ENCODE measurements at places on chromosomes 5 and 9.

- DNase-seq, result no peak
These were observed 474.1 kb downstream of the BNC2 start for GRCh38 chr9:16396389-16396788.

DNA sequence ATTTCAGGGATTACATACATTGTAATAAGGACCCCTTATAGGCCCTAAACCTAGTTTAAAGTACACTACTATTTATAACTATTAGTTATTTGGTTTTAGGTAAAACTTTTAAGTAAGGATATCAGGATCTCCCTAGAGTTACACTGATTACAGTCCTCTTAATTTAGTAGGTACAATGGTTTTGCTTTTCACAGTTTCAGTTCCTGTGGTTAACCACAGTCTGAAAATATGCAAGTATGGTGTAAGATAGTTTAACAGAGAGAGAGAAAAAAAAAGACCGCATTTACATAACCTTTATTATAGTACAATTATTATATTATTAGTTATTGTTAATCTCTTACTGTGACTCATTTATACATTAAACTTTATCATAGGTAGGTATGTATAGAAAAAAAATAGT is 725.3 kb upstream of the PTPRD start:
- peak; percentile 53 for DNase-seq

DNA sequence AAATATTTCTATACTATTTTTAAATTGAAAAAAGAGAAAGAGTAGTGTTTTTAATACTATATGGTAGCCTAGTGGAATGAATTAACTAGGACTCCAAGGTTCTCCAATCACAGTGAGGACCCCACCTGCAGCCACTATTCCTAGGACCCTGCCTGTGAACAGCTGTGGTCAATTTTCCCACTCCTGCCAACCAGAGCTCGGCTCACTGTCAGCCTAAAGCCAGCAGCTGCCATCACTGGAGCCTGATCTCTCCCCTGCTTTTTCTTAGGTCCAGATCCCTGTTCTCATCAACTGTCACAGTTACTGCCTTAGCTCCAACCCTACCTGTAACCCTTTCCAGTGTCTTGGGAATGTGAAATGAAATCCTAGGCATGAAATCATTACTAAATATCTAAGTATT is 25.3 kb downstream of the ARSB start:
- DNase-seq, result no peak

DNA sequence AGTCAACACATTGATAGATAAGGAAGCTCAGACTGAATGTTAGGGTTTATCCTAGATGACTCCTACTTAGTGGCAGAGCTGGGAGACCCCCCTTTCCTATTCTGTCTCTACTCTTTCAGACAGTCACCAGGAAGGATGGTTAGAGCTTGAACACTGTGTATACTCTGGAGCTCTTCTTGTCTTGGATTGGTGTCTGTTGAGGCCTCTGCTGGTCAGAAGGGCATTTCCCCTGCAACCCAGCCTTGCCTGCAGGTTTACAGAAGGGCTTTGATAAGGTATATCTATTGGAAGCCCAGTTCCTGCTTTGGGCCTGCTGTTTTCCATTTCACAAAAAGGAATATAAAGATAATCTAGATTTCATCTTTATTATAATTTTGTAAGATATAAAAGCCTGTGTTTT is 71.8 kb downstream of the KDM4C start:
- DNase-seq, result no peak

DNA sequence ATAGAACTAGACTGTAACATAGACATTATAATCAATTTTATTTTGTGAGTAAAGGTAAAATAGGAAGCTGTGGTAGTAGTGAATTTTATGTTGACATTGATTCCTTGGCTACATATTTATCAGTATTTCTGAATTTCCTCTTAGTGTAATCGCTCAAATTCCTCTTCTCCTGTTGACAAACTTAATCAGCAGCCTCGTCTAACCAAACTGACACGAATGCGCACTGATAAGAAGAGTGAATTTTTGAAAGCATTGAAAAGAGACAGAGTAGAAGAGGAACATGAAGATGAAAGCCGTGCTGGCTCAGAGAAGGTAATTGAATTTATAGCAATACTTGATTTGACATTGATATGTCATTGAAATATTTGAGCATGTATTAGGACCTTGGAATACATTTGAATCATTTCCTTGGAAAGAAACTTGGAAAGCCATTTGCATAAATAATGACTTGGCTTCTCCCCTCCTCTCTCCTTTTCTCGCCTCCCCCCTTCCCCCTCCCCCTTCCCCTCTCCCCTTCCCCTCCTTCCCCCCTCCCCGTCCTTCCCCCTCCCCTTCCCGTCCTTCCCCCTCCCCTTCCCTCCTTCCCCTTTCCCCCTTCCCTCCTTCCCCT is 75.5 kb downstream of the GPBP1 start:
- DNase-seq, result peak; percentile 47

GRCh38 chr5:146447734-146448380 is 724 bp downstream of the TCERG1 start:
- peak; percentile 86 for DNase-seq

- DNase-seq, result no peak
These were observed 597 bp upstream of the CENPH start for GRCh38 chr5:69188811-69189161.

DNA sequence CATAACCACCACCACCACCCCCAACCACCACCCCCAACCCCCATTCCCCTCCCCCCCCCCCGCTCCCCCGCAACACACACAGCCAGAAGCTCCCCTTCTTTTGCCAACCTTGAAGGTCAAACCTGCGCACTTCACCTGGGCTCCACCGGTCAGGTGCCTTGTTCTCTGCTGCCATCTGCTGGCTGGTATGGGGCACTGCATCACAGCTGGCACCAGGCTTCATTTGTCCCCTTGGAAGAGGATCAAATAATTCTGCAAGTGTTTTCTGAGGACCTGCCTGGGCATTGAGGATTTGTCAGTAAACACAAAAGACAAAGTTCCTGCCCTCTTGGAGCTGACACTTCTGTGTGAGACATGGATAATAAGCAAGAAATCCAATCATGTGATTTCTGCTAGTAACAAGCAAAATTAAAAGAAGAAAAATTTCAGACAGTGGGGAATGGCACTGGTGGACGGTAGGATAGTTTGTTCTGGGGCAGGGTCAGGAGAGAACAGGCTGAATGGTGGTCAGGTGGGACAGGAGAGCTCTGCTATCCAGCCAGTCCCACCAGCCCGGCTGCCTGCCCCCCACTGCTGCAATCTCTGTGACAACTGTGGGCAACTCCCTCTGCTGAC is 55.6 kb upstream of the LMX1B start:
- DNase-seq, result peak; percentile 72

DNA sequence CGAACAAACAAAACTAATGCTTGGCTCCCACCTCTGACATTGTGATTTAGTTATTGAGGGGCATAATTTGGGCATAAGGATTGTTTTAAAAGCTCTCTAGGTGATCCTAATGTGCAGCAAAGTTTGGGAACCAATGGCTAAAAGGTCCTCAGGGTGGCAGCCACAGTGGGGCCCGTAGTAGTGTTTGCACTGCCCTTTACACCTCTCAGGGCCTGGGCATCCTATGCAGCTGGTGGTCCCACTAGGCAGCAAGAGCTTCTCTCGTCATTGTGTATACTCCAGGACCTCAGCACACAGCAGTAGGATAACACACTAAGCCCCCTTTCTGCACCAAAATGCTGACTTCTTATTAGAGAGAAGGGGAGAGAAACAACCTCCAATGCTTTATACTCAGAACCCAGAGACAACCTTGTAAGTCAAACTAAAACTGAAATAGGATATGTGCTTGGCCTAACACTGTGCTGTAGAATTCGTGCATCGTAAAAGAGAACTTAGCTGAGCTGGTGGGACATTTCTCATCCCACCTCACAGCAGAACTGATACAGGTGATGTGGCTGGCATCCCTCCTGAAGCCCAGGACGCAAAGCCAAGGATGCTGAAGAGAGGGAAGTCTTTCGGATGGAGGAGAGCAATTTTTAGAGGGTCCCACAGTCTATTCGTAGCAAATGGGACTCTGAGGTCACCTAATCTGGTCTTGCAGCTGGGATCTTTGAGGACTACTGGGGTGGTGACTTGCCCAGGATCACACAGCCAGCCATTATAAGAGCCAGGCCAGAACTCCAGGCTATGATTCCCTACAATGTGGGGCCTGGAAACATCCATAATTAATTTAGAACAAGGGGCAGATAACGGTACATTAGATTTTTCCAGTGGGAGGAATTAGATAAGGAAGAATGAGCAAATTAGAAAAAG is 1.2 kb downstream of the GLRX start:
- DNase-seq, result no peak

DNA sequence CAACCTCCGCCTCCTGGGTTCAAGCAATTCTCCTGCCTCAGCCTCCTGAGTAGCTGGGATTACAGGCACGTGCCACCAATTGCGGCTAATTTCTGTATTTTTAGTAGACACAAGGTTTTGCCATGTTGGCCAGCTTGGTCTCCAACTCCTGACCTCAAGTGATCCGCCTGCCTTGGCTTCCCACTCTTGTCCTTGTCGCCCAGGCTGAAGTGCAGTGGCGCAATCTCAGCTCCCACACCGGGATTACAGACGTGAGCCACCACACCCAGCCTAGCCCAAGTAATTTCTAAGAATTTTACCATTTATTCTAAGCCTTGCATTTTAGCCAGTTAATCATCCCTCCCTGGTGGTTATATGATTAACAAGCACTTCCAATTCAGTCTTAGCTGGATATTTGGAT is 11.0 kb downstream of the NAIP start:
- DNase-seq, result no peak

DNA sequence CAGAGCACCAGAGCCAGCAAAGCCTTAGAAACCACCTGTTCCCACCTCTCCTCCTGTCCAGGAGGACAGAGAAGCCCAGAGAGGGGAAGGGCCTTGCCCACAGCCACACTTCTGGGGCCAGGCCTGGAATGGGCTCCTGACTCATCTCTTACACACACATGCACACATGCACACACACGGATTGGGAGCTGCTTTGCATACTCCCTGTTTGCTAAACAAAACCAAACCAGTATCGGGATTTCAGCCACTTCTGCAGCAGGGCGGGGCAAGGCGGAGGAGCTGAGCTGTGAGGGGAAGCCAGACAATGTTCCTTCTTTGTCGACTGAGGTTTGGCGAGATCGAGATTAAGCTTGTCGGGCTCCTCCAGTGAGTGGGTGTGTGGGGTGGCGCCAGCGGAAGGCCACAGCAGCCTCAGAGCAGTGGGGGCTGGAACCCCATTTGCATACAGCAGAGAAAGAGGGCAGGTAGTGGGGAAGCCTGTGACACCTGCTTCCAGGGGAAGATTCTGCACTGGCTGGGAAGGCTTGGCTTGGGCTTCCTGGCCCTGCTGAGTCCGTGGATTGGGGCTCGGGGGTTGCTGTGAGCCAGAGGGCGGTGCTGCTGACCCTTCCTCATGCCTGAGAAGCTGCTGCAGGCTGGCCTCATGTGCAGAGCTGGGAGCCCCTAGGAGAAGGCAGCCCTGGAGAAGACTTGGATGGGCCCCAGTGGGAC is 16.1 kb downstream of the GFI1B start:
- peak; percentile 74 for DNase-seq

- DNase-seq, result no peak
These were observed 159.0 kb downstream of the PJA2 start for GRCh38 chr5:109250533-109251329.

GRCh38 chr9:95373069-95373681 is 55.7 kb upstream of the FANCC start:
- DNase-seq, result no peak

GRCh38 chr9:89376741-89377351 is 58.5 kb downstream of the SECISBP2 start:
- DNase-seq, result no peak

GRCh38 chr5:10987925-10988504 is 227.0 kb upstream of the DAP start:
- DNase-seq, result peak; percentile 70

DNA sequence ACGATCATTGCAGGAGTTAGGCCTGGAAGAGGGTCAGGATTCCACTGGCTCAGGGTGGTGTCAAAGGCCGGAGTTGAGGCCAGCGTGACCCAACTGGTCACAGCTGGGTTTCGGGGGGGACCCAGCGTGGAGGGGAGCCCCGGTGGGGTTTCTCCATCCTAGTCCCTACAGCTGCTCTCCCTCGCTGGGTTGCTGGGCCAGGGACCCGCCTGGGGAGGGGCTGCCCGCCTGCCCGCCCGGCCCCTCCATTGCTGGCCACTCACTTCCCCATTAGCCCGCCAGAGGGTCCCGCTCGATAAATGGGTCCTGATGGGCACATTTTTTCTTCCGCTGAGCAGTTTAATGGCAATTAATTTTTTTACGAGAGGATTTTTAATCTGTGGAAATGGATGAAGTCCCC is 8.8 kb downstream of the CCDC187 start:
- DNase-seq, result no peak

GRCh38 chr5:59401637-59402036 is 491.9 kb downstream of the PDE4D start:
- no peak for DNase-seq

- DNase-seq, result peak; percentile 76
These were observed 20.4 kb upstream of the DELE1 start for GRCh38 chr5:141903261-141903660.

DNA sequence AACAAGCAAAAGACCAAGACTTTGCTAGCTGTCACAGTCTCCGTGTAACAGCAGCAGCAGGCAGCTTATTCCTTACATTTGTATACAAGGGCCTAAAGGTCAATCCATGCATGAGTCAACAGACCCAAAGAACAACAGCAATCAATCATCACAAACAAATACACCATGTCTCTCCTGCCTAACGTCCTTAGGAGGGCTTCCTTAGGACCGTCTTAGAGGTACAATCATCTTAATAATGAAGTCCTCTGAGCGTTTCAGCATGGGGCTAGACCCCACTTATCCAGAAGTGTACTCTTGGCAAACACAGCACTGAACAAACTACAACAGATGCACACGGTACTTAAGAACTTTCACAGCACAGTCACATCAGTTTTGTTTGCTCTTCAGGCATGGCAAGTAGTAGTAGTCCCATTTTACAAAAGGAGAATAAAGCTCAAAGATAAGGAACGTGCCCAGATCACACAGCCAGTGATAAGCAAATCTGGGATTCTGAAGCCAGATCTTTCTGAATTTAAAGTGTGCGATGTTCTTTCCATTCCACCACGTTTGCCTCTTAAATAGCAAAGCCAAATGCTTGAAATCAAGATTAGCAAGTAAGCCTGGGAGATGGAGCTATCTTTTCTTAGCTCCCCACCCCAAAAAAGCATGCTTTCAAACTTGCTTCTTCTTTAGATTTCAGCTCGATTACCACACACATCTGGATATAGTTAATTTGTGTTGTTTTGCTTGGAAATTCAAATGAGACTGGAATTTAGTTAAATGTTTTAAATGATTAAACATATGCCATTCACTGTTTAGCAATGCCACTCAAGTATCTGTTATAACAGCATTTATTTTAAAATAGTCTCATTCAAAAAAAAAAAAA is 24.2 kb downstream of the PSMB7 start:
- DNase-seq, result no peak

Data from common myeloid progenitor, CD34-positive (primary cell).